Dermis blood vessel endothelial cell (primary cell): ENCODE measurements at places on chromosomes 2 and 18. TPM values are rescaled to one million over a fixed set of nuclear protein-coding genes. Genes with fewer than 3 reads are reported as not detected.
A peak's percentile ranks its signal among the peaks of the same experiment; 100 is the strongest.

DNA sequence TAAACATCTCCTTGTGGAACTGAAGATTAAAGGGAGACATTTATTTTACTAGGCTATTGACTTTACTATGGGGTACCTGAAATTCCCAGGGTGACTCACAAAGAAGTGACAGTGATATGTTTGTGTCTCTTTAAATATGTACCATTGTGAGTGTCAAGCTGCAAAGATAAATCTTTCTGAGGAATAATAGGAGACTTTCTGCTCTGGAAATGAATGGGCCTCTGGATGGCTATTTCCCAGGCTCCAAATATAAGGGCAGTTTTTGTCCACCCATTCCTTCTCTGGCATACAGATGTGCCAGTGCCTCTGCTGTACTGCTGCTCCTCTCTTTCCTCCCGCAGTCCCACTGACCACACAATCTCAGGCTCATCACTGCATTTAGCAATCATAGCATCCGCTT lies 586.4 kb upstream of the CNTNAP5 start:
- DNase-seq, result no peak

DNA sequence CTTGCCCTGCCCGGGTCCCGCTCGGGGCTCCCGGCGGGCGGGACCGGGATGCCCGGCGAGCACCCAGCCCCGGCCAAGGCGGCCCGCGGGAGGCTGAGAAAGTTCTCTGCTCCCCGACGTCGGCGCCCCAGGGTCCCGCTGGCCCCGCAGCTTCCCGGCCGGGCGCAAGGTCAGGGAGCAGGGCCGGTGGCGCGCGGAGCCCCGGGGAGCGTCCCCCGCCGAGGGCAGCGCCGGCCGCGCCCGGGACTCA lies 331 bp downstream of the SERPINE2 start:
- DNase-seq, result no peak

GRCh38 chr2:11248-11941 lies 34.9 kb downstream of the FAM110C start:
- peak; percentile 64 for DNase-seq

DNA sequence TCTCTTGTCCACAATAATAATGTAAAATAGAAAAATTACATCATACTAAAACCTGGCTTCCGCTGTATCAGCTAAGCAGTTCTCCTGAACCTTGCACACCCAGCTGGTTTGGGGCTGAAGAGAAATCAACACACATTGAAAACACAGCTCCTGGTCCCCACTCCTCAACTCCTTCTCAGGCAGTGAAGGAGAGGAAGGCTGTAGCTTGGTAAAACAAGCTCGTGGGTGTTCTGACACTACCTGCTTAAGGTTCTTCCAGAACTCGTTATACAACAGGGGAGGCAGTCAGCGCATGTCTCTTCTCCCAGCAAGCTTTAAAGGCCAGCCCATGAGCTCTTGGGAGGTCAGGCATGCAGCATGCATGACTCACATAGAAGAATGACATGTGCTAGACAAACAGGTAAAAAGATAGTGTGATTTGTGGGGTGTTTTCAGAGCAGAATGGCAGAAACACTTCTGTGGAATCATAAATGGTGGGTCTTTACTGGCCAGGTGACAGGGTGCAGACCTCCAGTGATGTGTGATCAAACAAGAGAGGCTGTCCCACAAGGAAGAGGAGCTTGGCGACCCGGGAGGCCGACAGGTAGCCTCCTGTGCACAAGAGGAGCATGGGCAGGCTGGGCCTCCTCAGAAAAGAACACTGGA lies 69.1 kb downstream of the UXS1 start:
- DNase-seq, result no peak

VAMP8 gene
- 6.8 and 7.5 TPM in 2 replicates for total RNA-seq

ATP8B1 gene
- total RNA-seq, result 51.1 and 72.5 TPM in 2 replicates

- DNase-seq, result no peak
Measured at GRCh38 chr2:120189189-120189588, 34.0 kb downstream of the TMEM185B start.

RAB6C gene
- under 0.01 TPM in 1 of 2 replicates, not detected in the other for total RNA-seq

GRCh38 chr2:191679818-191680600 lies 2.1 kb downstream of the NABP1 start:
- DNase-seq, result peak; percentile 85

- DNase-seq, result no peak
Measured at GRCh38 chr2:152907046-152907445, 188.6 kb downstream of the ARL6IP6 start.

GRCh38 chr18:79339094-79339908 lies 56.4 kb upstream of the NFATC1 start:
- DNase-seq, result peak; percentile 20

DNA sequence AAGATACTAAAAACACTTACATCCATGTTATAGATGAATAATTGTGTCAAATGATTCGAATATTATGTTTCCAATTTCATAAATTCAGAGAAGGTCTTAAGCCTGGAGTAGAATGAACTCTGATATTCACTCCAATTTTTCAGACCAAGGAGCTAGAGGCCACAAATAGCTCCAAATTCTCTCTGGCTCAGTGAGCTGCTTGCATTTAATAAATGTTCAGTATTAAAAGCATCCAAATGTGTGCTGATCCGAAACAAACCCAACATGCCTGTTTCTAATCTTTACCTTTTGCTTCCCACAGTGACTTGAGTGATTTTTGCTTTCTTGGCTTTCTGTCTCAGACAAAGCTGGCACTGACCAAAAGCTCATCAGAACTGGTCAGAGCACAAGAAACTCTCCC lies 291.4 kb downstream of the CCDC85A start:
- no peak for DNase-seq

SLC14A1 gene
- not detected in 2 replicates for total RNA-seq

CHST10 gene
- total RNA-seq, result 12.2 and 12.6 TPM in 2 replicates

- no peak for DNase-seq
Measured at GRCh38 chr2:219681694-219682300, 54.4 kb downstream of the SLC4A3 start.

DNA sequence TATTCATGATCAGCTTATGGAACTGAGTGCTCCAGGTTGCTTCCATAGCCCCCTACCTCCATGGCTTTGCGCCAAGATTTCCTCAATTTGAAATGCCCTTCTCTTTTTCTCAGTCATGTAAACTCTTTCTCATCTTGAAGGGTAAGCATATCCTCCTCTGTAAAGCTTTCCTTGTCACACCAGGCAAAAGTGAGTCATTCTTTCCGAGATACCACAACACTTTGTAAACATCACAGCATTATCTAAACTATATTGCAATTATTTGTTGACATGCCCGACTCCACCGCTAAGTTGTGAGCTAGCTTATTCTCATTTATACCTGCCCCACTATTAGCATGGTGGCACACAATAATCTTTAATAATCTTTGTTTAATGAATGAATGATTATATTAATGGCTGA lies 419.5 kb upstream of the CHST9 start:
- DNase-seq, result peak; percentile 46

GRCh38 chr2:137879121-137879520 lies 85.2 kb upstream of the HNMT start:
- DNase-seq, result no peak
